Spinal cord (tissue), 10 donors: ENCODE measurements at places on chromosomes 11 and 22. TPM values are rescaled to one million over a fixed set of nuclear protein-coding genes. Genes with fewer than 3 reads are reported as not detected.

GRCh38 chr22:18113680-18114394, 3.2 kb downstream of the TUBA8 start:
- DNase-seq, result no peak

APOA1 gene
- 2.5 TPM for total RNA-seq

DNA sequence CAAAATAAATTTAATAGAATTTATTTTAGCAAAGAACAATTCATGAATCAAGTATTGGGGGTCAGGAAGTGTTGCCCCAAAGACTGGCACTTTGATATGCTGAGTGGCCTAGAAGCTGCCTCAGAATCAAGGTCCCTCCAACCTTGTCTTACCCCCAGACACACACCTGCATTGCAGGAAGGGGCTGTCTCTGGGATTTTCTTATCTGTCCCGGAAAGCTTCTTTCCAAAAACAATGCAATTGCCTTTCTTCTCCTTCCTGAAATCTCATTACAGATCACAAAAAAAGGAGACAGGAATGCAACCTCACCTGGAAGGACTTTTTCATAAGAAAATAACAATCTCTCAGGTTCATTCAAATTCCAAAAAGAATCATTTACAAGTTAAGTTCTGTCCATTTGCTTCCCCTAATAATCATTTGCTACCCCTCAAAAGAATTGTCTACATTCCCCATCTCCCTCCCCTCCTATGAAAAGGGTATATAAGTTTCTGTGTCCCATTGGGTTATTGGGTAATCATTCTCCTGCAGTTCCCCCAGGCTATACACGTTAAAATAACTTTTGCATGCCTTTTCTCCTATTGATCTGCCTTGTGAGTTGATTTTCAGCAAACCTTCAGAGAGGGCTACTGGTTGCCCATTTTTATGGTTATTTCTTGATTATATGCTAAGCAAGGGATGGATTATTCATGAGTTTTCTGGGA, 21.3 kb downstream of the OR10A6 start:
- no peak for DNase-seq

DBX1 gene
- total RNA-seq, result not detected

ACTN3 gene
- 0.33 TPM for total RNA-seq

KRTAP5-7 gene
- 0.20 TPM for total RNA-seq

DNA sequence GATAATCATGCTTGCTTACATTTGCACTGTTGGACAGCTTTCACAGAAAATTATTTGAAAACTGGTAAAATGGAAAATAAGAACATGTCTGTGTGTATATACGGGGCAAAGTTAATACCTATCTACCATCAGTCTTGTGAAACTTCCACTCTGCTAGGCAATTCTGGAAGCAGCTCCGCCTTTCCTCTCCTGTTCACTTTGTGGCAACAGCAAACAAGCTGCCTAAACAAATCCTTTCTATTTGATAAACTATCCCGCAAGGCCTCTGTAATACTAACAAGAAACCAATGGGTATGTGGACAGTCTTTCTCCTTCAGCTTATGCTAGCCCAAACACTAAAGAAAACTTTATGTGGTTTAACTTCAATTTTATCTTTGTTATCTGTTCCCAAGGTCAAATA, 39.2 kb upstream of the RAPSN start:
- no peak for DNase-seq

DNA sequence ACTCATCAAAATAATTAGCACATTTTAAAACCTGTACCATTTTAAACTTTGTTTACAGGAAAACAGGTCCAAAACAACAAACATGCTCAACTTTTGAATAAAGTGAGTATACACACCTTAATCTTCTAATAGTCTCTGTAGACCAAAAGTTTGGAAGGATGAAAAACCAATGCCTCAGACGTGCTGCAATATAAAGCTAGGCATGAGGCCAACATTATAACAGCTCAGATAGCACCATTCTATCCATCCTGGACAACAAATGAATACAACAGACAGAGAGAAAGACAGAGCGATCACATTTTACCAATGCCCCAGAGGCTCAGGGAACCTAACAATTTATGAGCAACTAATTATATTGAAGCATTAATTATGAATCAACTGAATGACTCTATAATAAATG, 77.0 kb downstream of the PAK1 start:
- DNase-seq, result no peak

APOBEC3B gene
- 1.1 TPM for total RNA-seq

DNA sequence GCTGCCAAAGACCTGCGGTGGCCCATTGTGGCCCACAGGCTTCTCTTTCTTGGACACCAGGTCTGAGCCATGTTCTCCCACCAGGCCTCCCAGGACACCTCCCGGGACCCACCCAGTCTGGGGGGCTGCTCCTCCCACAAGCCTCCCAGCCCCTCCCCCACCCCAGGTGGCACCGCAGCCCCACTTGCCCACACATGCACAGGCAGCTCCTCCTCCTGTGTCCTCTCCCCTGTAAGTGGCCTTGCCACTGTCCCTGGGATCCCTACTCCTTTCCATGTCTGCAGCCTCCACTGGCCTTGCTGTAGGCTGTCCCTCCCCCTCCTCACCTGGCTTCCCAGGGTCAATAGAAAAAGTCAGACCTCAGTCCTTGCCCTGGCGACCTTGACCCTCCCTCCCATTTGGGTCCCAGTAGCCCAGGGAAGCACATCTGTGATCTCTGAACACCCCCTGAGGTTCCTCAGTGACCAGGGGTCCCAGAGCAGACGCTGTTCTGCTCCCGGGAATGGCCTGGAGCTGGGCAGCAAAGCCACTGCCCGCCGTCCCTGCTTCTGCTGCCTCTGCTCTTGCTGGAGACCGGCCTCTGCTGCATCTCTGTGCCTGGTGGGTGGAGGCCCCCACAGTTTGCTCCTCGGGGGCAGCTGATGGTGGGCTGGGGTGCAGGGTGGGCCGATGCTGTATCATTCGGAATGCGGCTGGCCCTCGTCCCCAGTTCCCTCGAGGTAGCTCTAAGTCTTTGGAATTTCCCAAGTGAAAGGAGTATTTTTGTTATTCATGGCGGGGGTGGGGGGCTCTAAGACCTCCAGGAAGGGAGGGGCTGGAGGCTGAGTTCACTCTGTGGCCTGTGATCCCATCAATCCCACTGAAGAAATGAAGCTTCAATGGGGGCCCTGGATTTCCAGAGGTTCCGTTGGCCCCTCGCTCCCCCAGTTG, 43.6 kb downstream of the ARHGAP8 start:
- no peak for DNase-seq

DNA sequence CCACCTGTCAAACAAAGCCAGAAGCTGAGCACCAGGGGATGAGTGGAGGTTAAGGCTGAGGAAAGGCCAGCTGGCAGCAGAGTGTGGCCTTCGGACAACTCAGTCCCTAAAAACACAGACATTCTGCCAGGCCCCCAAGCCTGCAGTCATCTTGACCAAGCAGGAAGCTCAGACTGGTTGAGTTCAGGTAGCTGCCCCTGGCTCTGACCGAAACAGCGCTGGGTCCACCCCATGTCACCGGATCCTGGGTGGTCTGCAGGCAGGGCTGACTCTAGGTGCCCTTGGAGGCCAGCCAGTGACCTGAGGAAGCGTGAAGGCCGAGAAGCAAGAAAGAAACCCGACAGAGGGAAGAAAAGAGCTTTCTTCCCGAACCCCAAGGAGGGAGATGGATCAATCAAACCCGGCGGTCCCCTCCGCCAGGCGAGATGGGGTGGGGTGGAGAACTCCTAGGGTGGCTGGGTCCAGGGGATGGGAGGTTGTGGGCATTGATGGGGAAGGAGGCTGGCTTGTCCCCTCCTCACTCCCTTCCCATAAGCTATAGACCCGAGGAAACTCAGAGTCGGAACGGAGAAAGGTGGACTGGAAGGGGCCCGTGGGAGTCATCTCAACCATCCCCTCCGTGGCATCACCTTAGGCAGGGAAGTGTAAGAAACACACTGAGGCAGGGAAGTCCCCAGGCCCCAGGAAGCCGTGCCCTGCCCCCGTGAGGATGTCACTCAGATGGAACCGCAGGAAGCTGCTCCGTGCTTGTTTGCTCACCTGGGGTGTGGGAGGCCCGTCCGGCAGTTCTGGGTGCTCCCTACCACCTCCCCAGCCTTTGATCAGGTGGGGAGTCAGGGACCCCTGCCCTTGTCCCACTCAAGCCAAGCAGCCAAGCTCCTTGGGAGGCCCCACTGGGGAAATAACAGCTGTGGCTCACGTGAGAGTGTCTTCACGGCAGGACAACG, 11.7 kb downstream of the CXCR5 start:
- DNase-seq, result no peak

GRCh38 chr11:8241373-8242117, 22.1 kb downstream of the LMO1 start:
- DNase-seq, result no peak

ENTHD1 gene
- not detected for total RNA-seq

DNA sequence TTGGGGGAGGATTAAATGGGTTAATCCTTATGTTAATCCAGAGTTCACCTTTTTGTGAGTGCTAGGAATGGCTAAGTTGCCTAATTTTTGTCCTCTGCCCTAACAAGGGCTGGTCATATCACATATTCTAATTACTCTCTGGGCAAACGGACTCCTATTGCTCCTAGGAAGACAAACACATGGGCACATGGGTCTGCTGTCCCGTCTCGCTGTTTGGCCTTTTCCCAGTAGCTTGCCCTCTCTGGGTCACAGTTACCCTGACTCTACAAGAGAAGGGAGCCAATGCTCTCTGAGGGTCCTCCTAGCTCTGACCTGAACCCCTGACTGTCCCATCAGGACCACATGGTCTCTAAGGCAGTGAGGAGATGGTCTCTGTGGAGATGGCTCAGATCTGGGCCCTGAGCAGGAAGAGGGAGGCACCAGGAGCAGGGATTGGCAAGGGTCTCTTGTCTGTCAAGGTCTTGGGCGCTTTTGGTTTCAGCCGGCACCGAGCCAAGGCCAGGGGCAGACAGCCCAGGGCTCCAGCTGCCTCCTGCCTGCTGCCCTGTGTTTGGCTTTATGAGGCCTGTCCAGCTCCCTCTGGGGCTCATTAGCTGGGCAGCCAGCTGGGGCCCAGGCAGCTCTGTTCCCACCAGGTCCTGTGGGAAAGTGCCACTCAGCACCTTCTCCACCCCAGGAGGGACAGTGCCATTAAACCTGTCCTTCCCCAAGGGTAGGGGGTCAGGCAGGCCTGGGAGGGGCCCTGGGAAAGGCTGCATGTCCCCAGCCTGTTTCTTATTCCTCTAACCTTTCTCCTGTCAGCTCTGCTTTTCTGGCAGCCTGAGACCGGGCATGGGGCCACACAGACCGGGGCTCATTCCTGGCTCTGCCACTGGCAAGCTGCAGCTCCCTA, 559.9 kb downstream of the MN1 start:
- peak; percentile 48 for DNase-seq

IGLL5 gene
- total RNA-seq, result 0.99 TPM

DNA sequence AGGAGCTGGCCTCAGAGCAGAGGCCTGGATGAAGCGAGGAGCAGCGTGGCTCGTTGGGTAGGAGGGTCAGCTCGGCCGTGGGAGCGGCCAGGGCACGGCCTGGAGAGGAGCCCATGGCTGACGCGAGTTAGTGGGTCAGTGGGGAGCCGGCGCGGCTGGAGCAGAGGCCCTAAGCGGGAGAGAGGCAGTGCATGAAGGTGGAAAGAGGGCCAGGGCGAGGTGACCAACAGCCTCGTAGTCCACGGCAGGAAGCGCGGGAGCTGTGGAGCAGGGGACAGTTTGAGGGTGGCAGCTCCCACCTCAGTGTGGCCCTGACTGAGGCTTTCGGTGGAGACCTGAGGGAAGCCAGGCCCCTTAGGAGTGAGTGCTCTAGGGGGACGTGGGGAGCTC, 24.1 kb downstream of the DCPS start:
- no peak for DNase-seq
